ENCODE measurements at places on chromosomes 4 and X.
A peak's percentile ranks its signal among the peaks of the same experiment; 100 is the strongest.

DNA sequence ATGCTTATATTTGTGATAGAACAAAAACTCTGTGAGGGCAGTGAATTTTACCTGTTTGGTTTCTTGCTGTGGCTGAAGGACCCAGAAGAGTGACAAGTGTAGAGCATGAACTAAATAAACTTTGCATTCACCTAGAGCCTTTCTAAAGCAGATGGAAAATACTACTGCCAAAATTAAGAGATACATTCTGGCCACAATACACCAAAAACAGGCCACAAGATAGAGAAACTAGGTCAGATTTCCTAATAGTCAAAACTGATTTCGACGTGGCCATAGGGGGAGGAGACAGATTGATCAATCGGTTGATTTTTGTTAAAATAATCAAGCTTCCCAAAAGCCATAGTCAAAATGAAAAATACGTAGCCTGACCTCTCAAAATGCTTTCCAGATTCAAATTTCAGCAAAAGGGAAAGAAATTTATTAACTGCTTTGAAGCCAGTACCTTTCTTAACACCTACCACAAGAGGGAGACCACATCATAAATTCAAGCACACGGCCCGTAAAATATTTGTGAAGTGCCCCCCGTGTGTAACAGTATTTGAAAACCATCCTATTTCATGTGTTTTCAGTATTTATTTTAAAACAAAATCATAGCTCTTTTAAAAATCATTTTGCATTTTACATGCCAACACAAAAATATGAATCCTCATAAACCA, 132.4 kb downstream of the CORIN start:
- DNase-seq = peak; percentile 10

GRCh38 chr4:8307714-8308113, 38.2 kb downstream of the HTRA3 start:
- DNase-seq = no peak

DNA sequence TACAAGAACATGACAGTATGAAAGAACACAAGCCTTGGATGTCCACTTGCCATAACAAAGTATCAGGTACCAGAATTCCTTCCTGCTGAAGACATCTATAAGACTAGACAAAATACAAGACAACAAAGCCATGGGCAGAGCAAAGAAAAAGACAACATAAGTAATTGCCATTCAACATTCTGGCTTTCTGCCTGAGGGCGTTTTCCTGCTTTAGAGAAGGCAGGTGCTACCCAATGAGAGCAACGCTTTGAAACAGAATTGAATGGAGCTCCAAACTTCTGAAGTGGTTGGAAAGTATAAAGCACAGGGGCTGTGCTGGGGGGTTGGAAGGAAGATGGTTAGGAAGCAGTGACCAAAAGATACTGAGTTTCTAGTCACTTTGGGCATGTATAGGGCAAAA, 30.1 kb downstream of the PDE5A start:
- DNase-seq = no peak

DNA sequence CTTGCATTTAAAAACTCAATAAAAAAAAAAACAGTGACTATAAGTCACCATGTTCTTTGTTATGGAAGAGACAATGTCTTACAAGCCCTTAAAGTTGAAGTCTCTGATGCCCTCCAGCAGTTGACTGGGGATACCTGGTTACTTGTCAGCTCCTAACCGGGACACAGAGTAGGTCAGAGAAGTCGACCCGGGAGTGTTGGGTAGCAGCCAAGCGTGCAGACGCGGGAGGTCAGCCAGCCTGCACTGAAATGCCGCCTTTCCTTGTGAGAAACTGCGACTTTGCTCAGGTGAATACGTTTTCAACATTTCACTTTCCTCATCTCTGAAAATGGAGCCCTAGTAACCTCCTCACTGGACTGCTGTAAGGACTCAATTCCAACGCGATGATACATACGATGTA, 81.8 kb downstream of the F11 start:
- no peak for DNase-seq

- no peak for DNase-seq
Measured at GRCh38 chrX:2679534-2680485, 11.3 kb upstream of the CD99 start.

- no peak for DNase-seq
Measured at GRCh38 chrX:116282751-116283150, 112.2 kb downstream of the AGTR2 start.

DNA sequence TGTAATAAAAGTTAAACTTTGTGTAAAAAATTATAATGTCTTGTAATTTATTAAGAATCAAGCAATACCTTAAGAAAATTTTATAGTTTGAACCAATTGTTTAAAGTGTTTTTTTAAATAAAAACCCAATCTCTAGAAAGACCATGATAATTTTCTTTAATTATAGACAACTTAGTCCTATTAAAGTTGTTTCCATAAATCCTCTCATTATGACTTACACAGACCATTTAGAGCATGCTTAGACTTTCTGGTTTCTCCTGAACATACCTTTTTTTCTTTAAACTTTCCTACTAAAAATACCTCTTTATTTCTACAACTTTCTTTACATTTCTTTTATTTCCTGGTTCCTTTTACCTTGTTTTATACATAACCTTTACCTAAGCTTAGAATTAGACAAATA, 837.4 kb downstream of the PCDH19 start:
- DNase-seq = no peak

DNA sequence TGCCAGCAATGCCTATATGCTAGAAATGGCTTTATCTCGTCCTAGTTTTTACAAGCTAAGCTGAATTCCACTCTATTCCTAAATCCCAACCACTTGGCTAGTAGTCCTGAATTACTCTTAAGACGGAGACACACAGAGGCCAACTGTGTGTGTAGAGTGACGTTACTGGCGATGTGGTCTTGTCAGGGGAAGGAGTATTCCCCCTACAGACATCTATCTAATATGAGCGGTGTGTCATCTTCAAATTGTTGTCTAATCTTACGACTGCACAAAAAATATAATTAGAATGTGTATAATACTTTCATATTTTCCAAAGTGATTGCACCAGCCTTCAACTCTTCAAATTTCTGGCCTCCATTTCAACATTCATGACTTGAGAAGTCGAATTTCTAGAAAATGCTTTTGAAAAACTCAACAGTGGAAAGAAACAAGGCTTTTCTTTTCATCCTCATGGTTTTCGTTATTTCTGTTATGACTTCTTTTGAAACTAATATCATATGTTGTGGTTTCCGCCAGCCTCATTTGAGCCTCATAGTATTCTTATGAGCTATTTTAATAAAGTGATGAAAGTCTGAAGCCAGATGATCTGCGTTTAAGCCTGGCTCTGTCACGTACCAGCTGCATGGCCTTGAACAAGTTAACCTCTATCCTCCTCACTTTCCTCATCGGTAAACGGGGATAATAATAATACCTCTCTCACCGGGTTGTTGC, 132.3 kb downstream of the SOWAHB start:
- DNase-seq = no peak
